ENCODE measurements at places on chromosomes 16 and 17.

GRCh38 chr17:82838386-82839063 is 1.3 kb downstream of the ZNF750 start:
- DNase-seq, result no peak

DNA sequence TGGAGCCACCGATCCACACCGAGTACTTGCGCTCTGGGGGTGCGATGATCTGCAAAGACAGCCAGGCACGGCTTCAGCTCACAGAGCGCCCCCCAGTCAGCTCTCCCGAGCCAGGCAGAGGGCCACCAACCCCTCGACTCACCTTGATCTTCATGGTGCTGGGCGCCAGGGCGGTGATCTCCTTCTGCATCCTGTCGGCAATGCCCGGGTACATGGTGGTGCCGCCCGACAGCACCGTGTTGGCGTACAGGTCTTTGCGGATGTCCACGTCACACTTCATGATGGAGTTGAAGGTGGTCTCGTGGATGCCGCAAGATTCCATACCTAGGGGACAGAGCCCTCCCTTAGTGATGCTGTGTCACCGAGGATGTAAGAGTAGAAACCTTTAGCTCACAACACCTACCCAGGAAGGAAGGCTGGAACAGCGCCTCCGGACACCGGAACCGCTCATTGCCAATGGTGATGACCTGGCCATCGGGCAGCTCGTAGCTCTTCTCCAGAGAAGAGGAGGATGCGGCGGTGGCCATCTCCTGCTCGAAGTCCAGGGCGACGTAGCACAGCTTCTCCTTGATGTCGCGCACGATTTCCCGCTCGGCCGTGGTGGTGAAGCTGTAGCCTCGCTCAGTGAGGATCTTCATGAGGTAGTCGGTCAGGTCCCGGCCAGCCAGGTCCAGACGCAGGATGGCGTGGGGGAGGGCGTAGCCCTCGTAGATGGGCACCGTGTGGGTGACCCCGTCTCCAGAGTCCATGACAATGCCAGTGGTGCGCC is 1.6 kb downstream of the ACTG1 start:
- DNase-seq, result peak; percentile 25

DNA sequence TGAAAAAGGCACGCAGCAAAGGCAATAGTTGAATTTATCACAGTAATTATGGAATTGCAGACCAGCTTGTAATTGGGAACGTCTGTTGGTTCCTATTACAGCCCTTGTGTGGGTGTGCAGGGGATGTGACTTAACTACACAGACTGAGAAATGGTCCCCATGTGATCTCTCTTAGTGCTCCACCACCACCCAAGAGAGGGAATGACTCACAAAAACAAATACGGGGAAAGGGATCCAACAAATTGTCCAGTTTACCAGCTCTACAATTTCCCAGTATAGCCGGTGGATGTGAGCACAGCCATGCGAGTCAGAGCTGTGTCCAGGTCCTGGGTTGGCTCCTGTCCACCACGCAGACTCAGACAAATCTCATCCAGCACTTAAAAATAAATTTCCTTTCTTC is 337.9 kb downstream of the GRIN2A start:
- no peak for DNase-seq

- DNase-seq, result peak; percentile 34
Observed at GRCh38 chr17:7887482-7888183, 956 bp upstream of the CHD3 start.

DNA sequence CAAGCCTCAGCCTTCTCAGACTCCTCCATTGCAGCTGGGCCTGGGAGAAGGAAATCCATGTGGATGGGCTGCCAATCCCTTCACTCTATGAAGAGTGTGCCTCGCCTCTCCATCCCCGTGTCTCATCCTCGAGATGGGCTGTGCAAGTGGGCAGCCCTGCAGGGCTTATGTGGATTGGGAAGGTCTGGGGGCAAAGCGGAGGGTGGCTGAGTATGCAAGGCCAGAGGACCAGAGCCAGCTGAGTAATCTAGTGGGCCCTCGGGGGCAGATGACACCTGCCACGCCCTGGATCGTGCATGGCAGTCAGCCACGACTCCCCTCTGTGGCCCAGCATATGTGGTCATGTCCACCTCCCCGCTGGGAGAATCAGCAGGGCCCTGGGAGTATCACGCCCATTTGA is 78.9 kb downstream of the IRX5 start:
- DNase-seq, result no peak

DNA sequence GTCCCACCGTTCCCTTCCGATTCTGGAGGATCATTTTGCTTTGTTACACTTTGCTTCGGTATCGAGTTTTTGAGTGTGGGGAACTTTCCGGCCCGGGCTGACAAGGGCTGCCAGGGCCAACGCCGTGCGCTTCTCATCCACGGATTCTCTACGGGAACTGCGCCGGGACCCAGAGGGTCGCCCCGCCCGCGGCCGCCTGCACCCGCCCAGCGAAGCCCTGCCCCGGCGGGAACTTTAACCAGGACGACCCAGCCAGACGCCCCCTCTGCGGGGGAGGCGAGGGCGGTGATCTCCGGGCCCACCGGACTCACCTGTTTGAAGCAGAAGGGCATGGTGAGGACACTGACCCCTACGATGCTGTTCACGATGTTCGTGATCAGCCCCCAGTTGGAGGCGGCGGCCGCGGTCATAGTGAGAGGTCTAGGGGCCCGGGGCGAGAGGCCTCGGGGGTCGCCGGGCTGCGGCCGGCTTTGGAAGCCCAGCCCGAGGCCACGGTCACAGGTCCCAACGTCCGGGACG is 536 bp downstream of the SLC38A10 start:
- DNase-seq, result no peak

GRCh38 chr17:3007651-3008121 is 55.7 kb downstream of the OR1D5 start:
- DNase-seq, result no peak

- DNase-seq, result no peak
Observed at GRCh38 chr16:66416939-66417700, 10.0 kb upstream of the BEAN1 start.

- no peak for DNase-seq
Observed at GRCh38 chr17:1967213-1967612, 57.9 kb downstream of the RTN4RL1 start.

DNA sequence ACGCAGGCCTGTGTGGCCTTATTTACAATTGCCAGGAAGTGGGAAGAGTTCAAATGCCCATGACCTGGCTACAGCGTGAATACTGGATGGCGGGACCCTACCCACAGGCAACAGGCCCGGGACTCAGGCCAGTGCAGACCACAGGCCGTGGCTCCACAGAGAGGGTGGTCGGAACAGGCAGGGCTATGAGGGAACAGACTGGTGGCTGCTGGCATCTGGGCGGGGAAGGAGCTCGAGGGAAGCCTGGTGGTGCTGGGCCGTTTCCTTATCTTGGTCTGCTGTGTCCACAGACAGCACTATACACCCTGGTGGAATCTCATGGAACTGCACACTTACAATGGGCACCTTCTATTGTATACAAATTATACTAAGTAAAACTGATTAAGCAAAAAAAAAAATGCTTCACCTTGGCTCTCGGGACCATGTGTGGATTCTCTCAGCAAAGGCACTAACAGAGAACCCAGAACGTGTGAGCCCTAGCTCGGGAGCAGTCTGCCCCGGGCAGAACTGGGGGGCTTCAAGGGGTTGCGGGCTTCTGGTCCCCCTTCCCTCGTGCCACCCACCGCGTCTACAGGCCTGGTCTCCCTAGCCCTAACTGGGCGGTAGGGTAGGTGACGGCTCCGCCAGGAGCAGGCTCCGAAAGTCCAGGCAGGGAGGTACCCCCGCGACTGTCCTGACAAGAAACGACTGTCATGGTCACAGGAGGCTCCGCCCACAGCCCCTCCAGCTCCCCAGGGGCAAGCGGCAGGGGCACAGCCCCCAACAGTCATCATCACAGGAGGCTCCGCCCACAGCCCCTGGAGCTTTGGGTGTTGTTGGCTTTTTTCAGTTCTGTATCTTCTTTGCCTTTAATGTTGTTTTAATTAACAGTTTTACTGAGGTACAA is 21.8 kb downstream of the CEP131 start:
- no peak for DNase-seq

GRCh38 chr17:81740395-81740961 is 28.4 kb downstream of the SLC25A10 start:
- no peak for DNase-seq

DNA sequence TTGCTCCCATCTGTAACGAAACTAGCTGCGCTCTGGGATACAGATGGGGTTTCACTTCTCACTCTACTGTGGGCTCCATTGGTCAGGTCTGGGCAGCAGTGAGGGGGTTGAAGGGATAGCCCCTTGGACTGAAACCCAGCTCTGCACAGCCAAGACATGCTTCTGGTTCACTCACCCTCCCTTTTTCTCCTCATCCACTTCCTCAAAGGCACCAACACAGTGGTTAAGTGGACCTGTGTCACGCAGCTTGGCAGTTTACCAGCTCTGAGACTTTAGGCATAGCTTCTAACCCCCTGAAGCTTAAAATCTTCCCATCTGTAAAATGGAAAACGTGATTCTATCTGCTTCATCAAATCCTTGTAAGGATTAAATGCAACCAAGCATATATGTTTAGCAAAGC is 11.5 kb upstream of the KRT38 start:
- no peak for DNase-seq

DNA sequence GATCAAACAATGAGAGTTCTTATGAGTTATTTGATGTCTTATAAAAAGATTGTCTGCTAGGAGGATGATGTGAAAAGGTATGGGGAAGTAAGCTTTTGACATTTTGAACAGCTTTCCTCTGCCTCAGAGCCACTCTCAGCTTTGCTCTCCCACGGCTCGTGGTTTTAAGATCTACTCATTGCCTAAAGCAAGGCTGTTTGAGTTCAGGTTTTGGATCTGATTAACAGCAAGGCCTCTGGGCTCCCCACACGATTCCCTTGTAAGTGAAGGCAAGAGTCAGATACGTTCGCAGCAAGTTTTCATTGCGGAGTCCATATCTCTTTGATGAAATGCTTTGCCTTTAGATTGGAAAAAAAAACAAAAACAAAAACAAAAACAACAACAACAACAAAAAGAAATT is 515.0 kb upstream of the SALL1 start:
- DNase-seq, result no peak

- DNase-seq, result no peak
Observed at GRCh38 chr17:69535016-69535570, 120.6 kb downstream of the MAP2K6 start.

DNA sequence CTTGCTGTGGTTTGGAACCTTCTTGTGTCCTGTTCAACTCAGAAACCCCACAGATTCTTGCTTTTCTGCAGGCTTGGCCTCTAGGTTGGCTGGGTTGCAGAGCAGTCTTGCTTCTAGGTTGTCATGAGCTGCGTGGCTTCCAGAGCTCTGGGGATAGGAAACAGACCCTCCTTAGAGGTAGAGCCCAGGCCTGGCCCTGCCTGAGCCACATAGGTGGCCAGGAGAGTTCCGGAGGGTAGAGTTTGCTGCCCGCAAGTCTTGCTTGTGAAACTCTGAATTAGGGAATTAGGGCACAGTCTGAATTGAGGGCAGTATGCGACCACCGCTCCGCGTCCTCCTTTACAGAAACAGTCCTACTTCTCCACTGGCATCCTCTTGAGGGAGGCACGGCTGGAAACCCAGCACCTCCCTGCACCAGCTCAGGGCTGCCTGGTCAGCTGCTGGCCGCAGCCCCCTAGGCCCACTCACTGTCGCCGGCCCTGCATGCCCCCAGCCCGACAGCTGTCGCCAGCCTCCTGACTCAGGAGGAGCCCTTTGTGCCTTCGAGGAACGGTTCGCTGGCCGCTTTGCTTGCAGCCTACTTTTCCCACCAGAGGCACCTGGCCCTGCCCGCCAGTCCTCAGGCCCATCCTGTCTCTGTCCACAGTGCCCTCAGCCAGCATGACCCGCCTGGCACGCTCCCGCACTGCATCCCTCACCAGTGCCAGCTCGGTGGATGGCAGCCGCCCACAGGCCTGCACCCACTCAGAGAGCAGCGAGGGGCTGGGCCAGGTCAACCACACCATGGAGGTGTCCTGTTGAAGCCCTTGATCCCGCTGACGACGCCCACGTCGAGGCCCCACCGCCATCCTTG is 4.3 kb upstream of the SETD6 start:
- DNase-seq, result no peak

DNA sequence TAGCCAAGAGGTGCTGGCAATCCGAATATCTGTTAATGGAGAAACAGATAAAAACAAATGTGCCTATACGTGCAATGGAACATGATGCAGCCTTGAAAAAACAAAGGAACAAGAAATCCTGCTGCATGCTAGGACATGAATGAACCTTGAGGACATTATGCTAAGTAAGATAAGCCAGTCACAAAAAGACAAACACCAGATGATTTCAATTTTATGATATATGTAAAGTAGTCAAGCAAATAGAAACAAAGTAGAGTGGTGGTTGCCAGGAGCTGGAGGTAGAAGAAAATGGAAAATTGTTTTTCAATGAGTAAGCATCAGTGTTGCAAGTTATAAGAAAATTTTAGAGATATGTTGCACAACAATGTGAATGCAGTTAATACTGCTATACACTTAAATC is 409.7 kb upstream of the CDH8 start:
- DNase-seq, result no peak

DNA sequence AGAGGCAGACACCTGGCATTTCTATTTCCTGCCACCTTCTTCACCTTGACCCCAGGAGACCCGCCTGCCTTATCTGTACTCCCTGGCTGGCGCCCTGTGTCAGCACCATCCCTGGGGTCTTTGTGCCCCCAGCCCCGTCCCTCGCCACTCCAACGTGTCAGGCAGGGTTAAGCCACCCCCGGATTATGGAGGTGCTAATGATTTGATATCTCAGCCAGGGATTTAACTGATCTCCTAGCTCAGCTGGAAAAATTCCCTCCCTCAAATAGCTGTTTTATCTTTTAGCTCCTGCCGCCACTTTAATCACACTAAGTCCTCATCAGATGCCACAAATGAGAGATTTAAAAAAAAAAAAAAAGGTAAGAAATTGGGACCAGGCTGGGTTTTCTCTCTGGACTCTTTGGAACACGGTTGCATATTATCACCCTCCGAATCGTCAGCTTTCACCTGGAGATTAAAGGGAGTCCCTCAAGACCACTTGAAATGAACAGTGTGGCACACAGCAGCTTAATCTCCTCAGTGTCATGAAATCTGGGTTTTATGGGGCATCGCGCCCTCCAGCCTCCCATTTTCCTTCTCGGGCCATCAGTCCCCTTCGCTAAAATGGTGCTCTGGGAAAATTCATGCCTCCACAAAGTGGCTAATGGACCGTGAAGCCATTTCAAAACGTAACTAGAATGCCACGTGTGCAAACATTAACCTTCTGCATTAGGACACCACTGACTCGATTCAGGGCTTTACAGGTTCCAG is 26.2 kb upstream of the WFDC1 start:
- no peak for DNase-seq

- no peak for DNase-seq
Observed at GRCh38 chr17:5922476-5922875, 147.7 kb upstream of the WSCD1 start.

- no peak for DNase-seq
Observed at GRCh38 chr17:69710926-69711325, 296.4 kb downstream of the MAP2K6 start.

DNA sequence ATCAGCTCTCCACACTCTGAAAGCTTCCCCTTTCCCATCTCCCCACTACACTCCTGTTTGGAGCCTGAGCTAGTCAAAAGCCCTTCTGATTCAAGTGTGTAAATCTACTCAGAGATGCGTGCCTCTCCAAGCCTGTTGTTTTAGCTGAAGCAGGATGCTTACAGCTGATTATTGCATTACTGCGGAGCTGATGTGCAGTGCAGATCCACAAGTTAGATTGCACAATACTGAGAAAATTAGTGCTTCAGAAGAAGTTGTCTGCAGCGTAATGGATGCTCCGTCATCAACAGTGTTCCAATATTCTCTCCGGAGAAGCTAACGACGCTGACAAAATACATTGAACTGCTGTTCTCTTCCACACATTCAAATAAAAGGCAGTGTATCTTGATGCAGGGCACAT is 44.8 kb upstream of the NLRP1 start:
- DNase-seq, result no peak

GRCh38 chr17:78412403-78412802 is 34.0 kb downstream of the PGS1 start:
- DNase-seq, result no peak

All from memory B cell (primary cell).